NCI-H2029 treated with DMSO at 0.1 percent for 48 hours (cell line): ENCODE measurements at places on chromosomes 5 and 9.

- no peak for DNase-seq
Observed at GRCh38 chr5:5364932-5365331, 57.5 kb upstream of the ICE1 start.

DNA sequence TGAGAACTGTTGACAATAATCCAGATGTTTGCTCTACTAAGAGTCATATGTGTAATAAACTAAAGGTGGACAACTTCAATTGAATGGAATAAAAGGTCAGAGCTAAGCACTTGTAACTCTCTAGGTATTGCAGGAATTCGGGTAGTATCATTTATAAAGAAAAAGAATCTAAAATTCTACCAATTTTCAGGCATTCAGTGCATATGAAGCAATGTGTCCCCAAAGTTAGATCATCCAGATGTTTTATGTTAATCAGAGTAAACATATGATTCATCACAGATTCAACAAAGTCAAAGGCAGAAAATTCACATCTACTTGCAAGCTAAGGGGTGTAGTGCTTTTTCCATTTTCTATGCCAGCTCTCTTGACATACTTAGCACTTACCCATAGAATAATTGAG, 477.1 kb downstream of the PDE4D start:
- no peak for DNase-seq

GRCh38 chr5:112366987-112367386, 52.1 kb downstream of the EPB41L4A start:
- peak; percentile 39 for DNase-seq

DNA sequence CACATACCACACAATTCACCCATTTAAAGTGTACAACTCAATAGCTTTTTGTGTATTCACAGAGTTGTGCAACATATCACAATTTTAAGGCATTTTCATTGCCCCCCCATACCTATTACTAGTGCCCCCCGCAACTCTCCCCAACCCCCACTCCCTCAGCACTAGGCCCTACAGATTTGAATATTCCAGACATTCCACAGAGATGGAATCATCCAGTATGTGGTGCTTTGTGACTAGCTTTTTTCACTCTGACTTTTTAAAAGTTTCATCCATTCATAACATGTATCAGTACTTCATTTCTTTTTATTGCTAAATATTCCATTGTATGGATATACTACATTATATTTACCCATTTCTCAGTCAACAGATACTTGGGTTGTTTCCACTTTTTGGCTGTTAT, 102.9 kb upstream of the LRRTM2 start:
- DNase-seq: no peak

DNA sequence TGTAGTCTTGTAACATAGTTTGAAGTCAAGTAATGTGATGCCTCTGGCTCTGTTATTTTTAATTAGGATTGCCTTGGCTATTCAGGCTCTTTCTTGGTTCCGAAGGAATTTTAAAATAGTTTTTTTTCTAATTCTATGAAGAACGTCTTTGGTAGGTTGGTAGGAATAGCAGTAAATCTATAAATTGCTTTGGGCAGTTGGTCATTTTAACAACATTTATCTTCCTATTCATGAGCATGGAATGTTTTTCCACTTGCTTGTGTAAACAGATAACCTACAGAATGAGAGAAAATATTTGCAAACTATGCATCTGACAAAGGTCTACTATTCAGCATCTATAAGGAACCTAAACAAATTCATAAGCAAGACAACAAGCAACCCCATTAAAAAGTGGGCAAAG, 173.2 kb upstream of the TRPC7 start:
- no peak for DNase-seq

DNA sequence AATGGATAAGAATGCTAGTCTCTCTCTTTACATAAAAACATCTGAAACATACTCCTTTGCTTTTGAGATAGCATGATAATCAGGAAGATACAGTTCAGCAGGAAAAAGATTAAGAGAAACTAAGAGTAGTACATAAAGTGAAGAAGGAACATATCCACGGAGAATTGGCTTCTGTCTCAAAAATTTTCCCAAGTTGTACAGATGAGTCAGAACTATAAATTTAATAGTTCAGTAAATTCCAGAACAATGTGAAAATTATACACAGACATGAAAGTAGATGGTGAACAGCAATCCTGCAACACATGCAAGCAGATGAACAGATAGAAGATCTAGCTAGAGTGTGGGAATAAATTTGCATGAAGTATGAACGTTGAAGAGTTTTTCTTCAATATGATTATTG, 691.4 kb upstream of the RIOK2 start:
- DNase-seq: no peak

DNA sequence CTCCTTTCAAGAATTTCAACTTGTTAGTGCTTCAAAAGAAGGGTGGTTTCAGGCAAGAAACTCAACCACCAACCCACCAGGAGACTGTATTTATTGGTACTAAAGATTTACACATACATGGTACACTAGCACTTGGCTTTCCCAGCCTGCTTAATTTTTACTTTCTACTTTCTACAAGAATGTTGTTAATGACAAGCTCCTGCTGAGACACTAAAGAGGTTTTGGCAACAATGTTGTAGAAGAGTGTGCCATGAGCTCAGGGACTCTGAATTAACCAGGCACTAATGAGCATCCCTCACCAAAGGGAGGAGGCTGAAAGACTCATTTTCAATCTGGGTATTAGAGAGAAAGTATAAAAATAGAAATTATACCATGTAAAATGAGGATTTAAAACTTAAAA, 195.0 kb downstream of the KIAA0825 start:
- DNase-seq: no peak

- no peak for DNase-seq
Observed at GRCh38 chr9:74859786-74860185, 27.9 kb downstream of the TRPM6 start.

DNA sequence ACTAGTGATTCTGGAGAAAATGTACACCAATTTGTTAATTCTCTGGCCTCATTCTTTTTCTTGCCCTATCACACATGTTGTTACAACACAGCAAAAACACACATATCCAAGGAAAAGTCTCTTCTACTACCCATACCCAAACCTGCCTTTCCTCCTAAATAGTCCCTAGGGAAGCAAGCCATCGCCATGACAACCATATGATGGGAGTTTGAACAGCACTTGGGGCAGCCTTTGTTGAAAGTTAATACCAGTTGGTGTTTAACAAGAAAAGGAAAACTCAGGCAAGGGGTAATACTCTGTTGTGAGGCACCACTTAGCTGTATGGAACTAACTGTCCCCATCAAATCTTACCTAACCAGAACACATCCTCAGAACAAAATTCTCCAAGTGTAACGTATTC, 1.7 kb downstream of the TRPM3 start:
- no peak for DNase-seq

DNA sequence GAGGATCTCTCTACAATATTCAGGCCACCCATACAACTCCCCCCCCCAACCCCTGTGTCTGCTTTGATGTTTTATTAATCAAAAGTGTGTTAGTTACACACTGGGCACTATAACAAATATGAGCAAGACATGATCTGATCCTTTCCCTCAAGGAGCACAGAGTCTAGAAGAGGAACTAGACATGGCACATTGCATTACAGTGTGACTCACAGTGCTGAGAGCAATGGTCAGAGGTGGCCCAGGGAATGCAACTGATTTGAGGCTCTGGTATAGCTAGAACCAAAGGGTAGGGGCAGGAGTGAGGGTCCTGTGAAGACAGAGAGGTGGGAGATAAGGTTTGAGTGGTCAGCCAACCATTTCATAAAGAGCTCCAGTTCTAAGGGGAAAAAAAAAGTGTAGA, 539.2 kb downstream of the ACTL7B start:
- DNase-seq: no peak

- no peak for DNase-seq
Observed at GRCh38 chr5:143418140-143418866, 14.8 kb upstream of the NR3C1 start.

DNA sequence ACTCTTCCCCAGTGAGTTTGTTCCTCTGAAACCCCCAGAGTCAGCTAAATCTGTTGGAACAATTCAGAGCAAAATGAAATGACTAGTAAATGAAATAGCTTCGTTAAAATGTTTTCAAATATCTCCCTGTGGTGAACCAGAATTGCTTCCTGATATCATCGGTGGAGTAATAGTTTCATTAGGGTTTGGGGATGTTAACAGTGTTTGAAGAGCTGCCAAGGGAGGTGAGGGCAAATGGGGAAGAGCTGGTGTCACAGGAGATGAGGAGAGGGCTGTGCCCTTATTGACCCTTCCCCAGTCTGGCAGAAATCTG, 4.3 kb upstream of the C7 start:
- no peak for DNase-seq

- no peak for DNase-seq
Observed at GRCh38 chr5:52735139-52735538, 52.6 kb upstream of the ITGA1 start.

GRCh38 chr9:114487607-114488300, 17.5 kb downstream of the WHRN start:
- DNase-seq: peak; percentile 57

DNA sequence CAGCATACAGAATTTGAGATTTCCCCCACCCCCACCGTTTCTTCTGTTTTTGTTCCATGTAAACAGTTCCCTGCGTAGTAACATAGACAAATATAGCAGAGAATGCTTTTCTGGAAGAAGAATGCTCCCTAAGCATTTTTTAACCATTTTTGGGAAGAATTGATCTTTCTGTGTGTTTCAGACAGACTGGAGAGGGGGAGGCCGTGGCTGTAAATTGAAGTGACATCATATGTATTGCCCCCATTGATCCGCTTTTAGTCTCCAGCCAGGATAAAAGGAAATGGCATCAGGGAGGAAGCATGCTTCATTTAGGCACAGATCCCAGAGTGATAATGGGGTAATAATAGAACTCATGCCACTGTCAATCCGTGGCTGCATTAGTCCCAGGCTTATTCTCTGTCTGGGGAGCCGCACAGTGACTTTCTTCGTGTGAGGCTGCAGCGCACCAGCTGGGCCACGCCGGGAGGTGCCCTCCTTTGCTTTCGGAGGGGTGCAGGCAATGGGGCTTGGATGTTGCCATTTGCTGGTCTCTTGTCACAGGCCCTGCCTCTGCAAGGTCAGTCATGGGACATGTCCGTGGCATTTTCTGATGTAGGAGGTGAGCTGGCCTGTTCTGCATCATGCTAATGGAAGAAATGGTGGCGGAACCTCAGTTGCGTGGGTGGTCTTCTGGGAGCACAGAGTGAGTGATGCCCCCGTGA, 261.5 kb downstream of the FANCC start:
- peak; percentile 64 for DNase-seq

DNA sequence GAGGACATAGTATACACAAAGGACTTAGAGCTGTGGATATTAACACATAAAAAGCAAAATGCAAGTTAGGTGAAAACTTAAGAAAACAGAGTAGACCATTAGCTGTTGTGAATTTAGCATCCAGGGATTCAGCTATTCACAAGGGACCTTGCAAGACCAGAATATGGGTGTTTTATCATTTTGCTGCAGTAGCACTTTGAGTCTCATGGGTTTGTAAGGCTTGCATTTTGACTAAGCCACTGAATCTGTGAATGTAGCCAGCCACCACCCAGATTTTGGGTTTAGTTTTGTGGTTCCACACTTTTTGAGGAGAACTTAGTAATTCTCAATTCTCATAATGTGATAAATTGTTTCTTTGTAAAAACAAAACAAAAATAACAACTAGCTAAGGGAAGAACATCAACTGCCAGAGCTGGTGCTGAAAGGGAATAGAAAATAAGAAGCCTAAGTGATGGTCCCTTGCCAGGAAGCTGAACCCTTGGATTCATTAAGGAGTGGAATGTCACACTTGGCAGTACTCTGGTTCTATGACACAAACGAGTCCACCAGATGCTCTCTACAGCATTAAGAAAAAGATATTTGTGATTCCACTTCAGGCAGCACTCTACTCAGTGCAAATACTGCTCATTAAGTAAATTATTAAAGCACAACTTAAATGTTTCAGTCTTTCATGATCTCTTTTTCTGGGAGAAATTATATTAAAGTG, 557.4 kb upstream of the ZNF462 start:
- DNase-seq: no peak

DNA sequence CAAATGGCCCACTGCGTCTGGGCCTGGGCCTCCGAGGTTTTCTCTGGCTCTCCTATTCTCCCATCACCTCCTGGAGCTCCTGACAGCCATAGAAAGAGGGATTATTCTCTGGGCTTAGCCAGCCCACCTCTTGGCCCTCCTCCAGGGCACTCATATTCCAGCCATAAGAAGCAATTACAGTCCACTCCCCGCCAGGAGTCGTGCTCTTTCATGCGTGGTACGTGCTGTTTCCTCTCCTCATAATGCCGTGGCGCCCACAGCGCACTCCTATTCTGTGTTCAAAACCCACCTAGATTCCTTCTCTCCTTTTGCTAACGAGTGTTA, 240.8 kb upstream of the ZNF462 start:
- peak; percentile 54 for DNase-seq

DNA sequence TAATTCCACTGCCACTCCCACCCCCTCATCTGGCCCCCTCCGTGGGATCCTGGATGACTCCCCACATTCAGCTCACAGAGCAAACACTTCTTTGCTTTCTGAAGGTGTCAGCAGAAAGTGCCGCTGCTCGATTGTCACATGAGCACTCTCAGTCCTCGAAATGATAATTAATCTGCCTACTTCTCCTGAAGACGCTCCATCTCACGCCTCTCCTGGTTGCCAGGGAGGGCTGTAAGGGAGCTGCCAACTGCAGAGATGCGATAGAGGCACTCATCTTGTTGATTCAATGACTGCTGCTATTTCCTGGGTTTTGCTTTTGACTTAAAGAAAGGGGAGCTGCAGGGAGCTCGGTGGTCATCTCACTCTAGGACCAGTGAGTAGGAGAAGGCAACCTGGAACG, 206.5 kb downstream of the DAB2IP start:
- peak; percentile 87 for DNase-seq

- no peak for DNase-seq
Observed at GRCh38 chr5:55897206-55897894, 46.2 kb downstream of the IL31RA start.

DNA sequence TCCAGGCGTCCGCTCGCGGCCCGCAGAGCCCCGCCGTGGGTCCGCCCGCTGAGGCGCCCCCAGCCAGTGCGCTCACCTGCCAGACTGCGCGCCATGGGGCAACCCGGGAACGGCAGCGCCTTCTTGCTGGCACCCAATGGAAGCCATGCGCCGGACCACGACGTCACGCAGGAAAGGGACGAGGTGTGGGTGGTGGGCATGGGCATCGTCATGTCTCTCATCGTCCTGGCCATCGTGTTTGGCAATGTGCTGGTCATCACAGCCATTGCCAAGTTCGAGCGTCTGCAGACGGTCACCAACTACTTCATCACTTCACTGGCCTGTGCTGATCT, 294 bp downstream of the ADRB2 start:
- no peak for DNase-seq

GRCh38 chr9:128689293-128689774, 312 bp downstream of the SET start:
- no peak for DNase-seq

- DNase-seq: no peak
Observed at GRCh38 chr5:1905108-1905507, 22.4 kb upstream of the IRX4 start.
